ENCODE measurements at places on chromosomes 5 and 9.

- DNase-seq, result no peak
These were observed 104.7 kb downstream of the DROSHA start for GRCh38 chr5:31427013-31427723.

- no peak for DNase-seq
These were observed 322.8 kb downstream of the SLF1 start for GRCh38 chr5:94941122-94941755.

DNA sequence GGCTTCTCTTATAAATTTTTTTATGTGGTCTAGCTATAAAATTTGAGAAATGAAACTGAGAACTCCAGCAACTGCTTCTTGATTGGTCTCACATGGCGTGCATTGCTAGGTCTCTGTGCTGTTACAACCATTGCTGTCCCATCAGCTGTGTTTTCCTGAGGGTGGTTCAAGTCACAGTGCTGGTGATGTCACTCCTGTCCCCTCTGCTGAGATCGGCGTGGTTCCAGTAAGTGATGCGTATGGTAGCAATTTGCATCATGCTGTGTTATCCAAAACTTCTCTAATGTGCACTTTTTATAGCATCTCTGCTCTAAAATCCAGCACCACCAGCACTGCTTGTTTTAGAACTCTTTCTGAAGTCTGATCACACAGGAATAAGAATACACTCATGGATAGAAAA is 112.6 kb upstream of the ZNF608 start:
- DNase-seq, result no peak

GRCh38 chr5:33641744-33642505 is 201.2 kb downstream of the TARS1 start:
- no peak for DNase-seq

DNA sequence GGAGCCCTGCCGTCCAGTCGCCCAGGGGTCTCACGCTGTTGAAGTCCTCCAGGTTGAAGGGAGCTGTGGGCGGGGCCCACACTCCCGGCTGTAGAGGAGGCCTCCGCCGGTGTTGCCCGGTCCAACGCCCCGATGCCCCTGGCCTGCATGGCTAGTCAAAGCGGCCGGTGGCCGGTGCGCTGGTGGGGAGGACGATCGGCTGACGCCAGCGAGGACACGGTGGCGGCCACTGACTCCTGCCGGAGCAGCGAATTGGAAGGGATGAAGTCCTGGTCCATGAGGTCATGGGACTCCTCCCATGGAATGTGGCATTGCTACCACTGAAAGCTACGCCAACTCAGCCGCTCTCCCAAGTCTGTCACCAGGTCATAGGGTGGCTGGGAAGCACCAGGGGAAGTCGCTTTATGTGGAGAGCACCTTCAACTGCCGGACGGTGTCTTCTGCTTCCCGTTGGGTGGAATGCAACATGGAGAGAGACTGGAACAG is 11.8 kb downstream of the RCL1 start:
- DNase-seq, result no peak

GRCh38 chr9:89677702-89678395 is 73.0 kb downstream of the GADD45G start:
- DNase-seq, result no peak

DNA sequence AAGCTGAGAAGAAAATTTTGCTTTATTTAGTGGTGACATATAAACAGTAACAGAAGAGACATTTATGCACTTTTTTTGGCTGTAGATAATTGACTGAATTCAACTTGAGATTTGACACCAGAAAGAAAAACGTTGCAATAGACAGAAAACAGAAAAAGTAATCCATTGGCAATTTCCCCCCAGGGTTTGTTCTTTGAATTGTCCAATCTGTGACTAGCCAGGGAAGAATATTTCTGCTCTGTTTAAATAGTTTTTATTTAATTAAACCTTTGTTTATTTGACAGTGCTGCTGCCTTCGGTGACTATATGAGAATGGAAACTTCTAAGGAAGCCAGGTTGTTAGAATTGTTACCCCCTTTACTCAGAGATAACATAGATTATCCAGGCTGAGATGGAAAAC is 210.6 kb downstream of the DEPDC1B start:
- DNase-seq, result no peak

GRCh38 chr5:42919600-42919999 is 107.9 kb upstream of the SELENOP start:
- DNase-seq, result no peak

DNA sequence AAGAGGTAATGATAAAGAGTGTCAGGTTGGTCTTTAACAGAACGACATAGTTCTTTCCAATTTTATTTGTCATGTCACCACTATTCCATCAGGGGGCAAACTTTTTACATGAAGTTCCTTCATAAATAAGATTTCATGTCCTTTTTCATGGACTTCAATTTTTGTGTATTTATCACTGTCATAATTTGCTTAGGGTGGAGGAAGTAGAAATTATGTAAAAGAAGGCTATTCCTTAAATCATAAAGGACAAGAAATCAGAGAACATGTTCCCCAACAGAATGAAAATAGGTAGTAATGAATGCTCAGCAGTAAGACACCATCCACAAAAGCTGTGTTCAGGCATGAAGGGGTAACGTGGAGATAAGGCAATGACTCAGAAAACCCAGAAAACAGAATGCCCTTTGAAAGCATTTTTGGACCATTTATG is 72.7 kb downstream of the ZFAND5 start:
- no peak for DNase-seq

DNA sequence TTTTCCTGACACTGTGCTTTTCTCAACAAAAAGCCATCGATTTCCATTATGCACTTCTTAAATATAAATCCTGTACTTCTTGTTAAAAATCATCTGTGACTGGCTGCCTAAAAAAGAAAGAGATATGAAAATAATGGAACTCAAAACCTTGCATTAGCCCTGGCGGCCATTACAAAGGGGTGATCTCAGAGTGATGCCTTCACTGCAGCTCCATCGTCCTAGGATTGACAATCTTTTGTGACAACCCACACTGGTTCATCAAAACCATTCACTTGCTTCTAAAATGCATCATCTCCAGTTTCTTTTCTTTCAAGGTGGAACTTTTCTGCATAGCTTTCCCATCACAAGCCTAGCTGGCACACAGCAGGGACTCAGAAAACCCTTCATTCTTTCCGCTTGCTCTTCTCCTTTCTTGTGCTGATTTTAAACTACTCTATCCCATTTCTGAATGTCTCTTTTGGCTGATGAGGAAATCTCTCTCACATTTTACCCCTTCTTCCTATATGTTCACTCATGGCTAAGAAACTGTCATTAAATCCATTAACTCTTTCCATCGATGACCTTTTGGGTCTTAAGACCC is 351.9 kb downstream of the GLIS3 start:
- no peak for DNase-seq

GRCh38 chr5:126674145-126674544 is 73.4 kb downstream of the PHAX start:
- no peak for DNase-seq

GRCh38 chr5:6359555-6360322 is 18.6 kb downstream of the MED10 start:
- DNase-seq, result no peak

- DNase-seq, result no peak
These were observed 299.1 kb downstream of the EPB41L4A start for GRCh38 chr5:112119969-112120368.

DNA sequence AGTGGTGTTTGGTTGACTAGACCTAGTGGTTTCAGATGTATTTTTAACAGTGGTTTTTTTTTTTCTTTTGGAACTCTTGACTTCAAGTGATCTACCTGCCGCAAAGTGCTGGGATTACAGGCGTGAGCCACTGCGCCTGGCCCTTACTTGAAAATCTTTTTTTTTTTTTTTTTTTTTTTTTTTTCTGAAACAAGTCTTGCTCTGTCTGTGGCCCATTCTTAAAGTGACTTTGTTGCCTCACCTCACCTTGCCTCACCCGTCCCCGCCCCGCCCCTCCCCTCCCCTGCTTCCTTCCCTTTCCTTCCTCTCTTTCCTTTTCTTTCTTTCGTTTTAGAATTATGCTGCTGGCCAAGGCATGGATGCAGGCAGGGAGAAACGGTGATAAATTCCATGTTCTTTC is 26.0 kb downstream of the GPBP1 start:
- no peak for DNase-seq

DNA sequence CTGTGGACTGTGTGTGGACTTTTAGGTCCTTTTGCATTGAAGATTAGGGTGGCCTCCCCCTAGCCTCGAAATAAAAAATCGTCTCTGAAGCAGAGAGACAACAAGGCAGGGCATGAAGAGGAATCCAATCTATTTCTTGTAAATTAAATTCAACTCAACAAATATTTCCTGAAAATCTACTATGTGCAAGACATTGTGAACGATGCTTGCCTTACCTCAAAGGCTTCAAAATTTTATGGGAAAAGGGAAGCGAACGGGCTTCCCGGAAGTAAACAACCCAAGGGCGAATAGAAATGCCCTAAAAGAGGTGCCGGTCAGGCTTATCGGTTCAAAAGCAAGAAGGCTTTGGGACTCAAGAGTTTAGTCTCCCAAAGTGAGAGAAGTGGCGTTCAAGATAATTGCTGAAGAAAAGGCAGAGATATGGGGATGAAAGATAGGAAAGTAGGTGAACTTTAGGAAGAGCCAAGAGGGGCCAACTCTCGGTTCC is 525 bp downstream of the KIF24 start:
- DNase-seq, result no peak

- DNase-seq, result no peak
These were observed 311.6 kb downstream of the ISL1 start for GRCh38 chr5:51694826-51695225.

DNA sequence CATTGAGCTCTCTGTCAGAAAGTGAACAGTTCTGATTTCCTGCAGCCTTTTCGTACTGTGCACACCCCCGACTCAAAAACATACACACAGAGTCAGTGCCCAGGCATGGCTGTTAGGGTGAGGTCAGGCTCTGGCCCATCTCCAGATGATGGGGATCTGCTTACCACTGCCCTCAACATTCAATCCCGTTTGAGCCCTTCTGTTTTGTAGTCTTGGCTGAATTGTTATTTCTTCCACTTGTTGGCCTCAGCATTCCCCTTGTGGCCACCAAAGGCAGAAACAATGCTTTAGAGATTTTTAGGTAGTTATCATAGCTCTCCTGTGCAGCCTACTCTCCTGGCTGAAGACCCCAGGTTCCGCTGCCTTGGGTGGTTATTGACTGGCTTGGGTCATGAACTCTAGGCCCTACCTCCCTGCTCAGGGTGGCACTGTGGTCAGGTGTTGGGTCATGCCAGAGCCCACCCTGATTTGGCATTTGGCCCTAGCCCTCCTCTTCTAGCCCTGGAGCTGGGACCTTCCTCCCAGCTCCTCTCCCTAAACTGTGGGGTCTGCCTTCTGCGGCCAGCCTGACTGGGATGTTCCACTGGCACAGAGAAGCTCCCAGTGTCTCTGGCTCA is 7.8 kb upstream of the MYOZ3 start:
- no peak for DNase-seq

- no peak for DNase-seq
These were observed 46.4 kb upstream of the SLCO6A1 start for GRCh38 chr5:102545175-102545574.

- no peak for DNase-seq
These were observed 242.6 kb downstream of the HSPA4 start for GRCh38 chr5:133294380-133294779.

GRCh38 chr9:137333016-137333671 is 31.1 kb upstream of the NRARP start:
- DNase-seq, result no peak
